IMR-90 (cell line): ENCODE measurements at places on chromosomes 12 and 14. TPM values are rescaled to one million over a fixed set of nuclear protein-coding genes. Genes with fewer than 3 reads are reported as not detected.
A peak's percentile ranks its signal among the peaks of the same experiment; 100 is the strongest.

GOLGA3 gene
- 99.8 and 102 TPM in 2 replicates for total RNA-seq

PPM1H gene
- 0.18 and 0.28 TPM in 2 replicates for total RNA-seq

DNA sequence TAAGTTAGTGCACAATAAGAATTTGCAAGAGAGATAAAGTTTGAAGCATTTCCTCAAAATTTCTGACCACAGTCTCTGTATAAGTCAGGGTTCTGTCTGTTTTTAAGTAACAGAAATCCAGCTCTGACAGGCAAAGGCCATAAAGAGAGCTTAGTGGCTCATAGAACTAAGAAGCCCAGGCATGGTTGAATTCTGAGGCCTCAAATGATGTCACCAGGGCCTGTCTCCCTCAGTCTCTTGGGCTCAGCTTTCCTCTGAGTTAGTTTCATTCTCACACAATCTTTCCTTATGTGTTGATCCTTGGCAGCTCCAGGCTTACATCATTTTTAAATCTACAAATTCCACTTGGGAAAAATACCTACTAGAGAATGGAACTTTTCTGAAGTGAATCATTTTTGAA, 173.4 kb upstream of the ATP2B1 start:
- no peak overlapping the region for H3K4me3 ChIP-seq
- peak; percentile 89 for DNase-seq
- H3K27ac ChIP-seq = 0 out of 2 replicates have a peak overlapping the region, but pooled peaks have one; percentile 40
- peaks cover 4% of the 10 kb centered on the region for H3K4me1 ChIP-seq

- H3K4me1 ChIP-seq = peaks cover 9% of the 10 kb centered on the region
- peaks cover 16% of the 10 kb centered on the region for H3K27me3 ChIP-seq
- no peaks in the 10 kb centered on the region for H3K36me3 ChIP-seq
- no peak overlapping the region for H3K4me3 ChIP-seq
- DNase-seq = no peak
These were observed 26.2 kb upstream of the HSP90B1 start for GRCh38 chr12:103903993-103904392.

GRCh38 chr14:71680736-71681387, 251.4 kb upstream of the RGS6 start:
- H3K27ac ChIP-seq = no peak overlapping the region
- DNase-seq = no peak

DNA sequence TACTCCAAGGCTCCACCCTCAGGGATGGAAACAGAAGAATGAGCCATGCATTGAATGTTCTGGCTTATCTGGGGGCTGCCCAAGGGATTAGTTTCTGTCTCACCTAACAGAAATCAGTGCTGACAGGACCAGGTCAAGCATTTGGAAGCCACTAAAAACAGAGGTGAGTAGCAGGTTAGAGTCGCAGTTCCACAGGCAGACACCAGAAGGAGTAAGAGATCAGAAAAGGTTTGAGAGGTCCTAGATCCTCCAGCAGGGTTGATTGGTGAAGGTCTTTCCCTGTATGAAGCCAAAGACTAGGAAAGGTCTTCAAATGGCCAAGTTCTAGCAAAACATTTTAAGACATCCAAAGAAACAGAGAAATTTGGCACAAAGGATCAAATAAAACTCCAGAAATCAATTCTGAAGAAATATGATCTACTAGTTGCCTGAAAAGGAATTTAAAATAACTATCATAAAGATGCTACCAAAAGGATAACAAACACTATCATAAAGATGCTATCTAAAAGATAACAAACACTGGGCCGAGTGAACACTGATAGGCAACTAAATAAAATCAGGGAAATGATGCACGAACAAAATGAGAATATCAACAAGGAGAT, 19.5 kb upstream of the TTC9 start:
- H3K4me3 ChIP-seq = no peak overlapping the region
- DNase-seq = peak; percentile 21
- no peaks in the 10 kb centered on the region for H3K4me1 ChIP-seq

GRCh38 chr12:89326239-89327040, 25.9 kb downstream of the DUSP6 start:
- no peak overlapping the region for H3K4me3 ChIP-seq
- H3K27me3 ChIP-seq = no peaks in the 10 kb centered on the region
- DNase-seq = no peak
- no peak overlapping the region for H3K27ac ChIP-seq
- H3K4me1 ChIP-seq = no peaks in the 10 kb centered on the region

- peak overlapping the region; percentile 38 for H3K27ac ChIP-seq
- peaks cover 4% of the 10 kb centered on the region; the same call in 1 of the 2 replicates for H3K4me1 ChIP-seq
- peak; percentile 97 for DNase-seq
- H3K4me3 ChIP-seq = no peak overlapping the region
- no peaks in the 10 kb centered on the region for H3K27me3 ChIP-seq
These were observed 3.0 kb upstream of the CORO1C start for GRCh38 chr12:108734200-108734906.

ANO2 gene
- 0.28 TPM in 1 of 2 replicates, not detected in the other for total RNA-seq

DNA sequence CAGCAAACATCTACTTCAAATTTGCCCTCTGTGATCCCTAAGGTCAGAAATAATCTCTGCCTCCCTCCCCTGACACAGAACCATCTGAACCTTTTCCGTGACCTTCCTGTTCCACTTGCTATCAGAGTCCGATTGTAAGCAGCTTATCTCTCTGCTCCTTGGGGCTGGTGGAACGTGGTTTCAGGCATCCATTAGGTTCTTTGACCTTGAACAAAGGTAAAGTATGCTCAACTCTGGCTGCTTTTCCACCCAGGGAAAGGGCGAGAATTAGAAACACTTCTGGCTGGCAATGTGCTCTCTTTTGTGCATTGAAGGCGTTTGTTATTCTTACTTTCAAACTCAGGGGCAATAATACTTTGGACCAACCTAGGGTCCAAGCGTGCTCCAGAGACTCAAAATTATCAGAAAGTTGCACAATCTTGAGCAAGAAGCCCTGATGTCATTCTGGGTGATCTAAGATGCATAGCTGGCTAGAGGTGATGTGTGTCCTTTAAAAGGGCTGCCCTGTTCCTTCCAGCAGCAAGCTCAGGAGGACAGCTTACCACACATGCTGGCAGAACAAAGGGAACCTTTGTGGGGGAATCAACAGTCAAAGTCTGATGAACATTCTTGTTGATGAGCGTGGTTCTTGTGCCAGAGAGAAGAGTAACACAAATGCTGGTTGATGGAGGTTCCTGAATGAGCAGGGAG, 29.8 kb downstream of the ADGRD1 start:
- no peak for DNase-seq
- H3K4me1 ChIP-seq = no peaks in the 10 kb centered on the region
- no peak overlapping the region for H3K27ac ChIP-seq
- no peaks in the 10 kb centered on the region for H3K27me3 ChIP-seq

LRTM2 gene
- not detected in 2 replicates for total RNA-seq

- no peaks in the 10 kb centered on the region for H3K36me3 ChIP-seq
- H3K4me1 ChIP-seq = peaks cover 4% of the 10 kb centered on the region; the same call in 1 of the 2 replicates
- peak overlapping the region; percentile 77 for H3K27ac ChIP-seq
- no peaks in the 10 kb centered on the region for H3K27me3 ChIP-seq
- H3K4me3 ChIP-seq = peak overlapping the region; percentile 60
These were observed 1.1 kb downstream of the ANO6 start for GRCh38 chr12:45216983-45217485.

DNA sequence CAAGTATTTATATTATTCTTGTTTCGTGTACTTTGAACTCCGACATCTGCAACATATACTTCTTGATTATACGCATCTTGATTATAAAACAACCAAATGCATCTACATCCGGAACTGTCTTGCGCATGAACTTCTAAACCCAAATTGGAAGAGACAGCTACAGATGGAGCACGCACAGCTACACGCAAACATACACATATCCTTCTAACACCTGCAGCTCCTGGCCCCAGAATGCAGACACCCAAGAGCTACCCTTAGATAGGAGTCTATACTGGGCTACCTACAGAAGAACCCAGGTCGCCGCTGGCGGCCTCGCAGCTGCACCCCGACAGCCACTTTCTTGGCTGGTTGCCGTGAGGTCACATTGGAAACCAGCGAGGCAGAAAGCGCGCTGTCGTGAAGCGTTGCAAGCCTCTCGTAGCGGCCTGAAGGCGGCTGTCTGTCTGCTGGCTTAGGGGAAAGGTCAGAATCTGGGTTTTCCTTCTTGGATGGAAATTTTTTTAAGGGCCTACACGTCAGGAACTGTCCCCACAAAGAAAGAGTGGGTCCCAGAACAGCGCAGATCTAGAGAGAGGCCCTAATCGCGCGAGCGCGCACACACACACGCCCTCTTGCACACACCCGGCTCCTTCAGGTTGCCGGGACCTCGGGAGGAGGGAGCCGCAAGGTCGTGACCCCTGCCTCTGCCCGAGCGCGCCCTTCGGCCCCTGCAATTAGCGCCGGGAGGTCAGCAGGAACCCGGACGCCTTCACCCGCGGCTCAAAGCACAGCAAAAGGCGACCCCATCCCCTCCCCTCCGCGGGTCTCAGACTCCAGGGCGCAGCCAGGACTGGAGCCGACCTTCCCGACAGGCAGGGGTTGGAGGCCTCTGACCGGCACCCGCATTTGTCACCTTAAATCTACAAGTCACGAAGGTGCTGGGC, 17.0 kb downstream of the TBX3 start:
- H3K4me1 ChIP-seq = peaks cover 2% of the 10 kb centered on the region; the same call in 1 of the 2 replicates
- H3K27me3 ChIP-seq = no peaks in the 10 kb centered on the region
- peaks cover 7% of the 10 kb centered on the region for H3K36me3 ChIP-seq
- no peak for DNase-seq

- no peaks in the 10 kb centered on the region for H3K27me3 ChIP-seq
- H3K4me1 ChIP-seq = peaks cover 2% of the 10 kb centered on the region; the same call in 1 of the 2 replicates
- H3K4me3 ChIP-seq = no peak overlapping the region
- H3K27ac ChIP-seq = no peak overlapping the region
These were observed 27.7 kb upstream of the TMED10 start for GRCh38 chr14:75204116-75204515.

GRCh38 chr12:2477009-2477766, 317.6 kb upstream of the FKBP4 start:
- H3K4me3 ChIP-seq = no peak overlapping the region
- H3K27ac ChIP-seq = no peak overlapping the region
- DNase-seq = no peak
- H3K4me1 ChIP-seq = no peaks in the 10 kb centered on the region
- peaks cover 2% of the 10 kb centered on the region; the same call in 1 of the 2 replicates for H3K36me3 ChIP-seq

DNA sequence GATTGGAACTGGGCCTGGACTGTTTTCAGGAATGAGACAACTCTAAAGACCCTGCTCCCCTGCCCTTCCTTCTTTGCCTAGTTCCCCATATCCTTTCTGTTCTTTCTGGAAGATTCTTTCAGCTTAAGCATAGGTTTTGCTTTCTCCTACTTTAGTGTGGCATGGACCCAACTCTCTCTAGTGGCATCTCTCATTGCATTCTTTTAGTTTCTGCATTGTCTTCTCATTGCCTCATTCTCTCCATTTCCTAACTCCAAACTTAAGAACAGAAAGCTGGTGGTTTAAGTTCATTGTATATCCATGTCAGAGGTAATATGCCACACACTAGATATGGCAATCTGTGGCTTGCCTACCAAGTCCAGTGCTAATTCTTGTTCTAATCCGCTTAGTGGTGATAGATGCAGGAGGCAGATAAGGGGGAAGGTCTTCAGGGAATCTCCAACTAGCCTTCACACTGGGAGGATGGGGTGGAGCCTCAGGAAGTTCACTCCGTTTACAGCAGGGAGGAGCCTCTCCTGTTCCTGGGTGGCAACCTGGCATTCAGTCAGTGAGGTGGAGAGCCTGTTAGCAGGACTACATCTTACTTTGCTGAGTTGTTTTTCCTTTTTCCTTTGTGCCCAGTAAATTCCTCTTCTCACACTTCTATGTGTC, 165.1 kb upstream of the LMNTD1 start:
- no peak overlapping the region for H3K4me3 ChIP-seq
- H3K4me1 ChIP-seq = peaks cover 7% of the 10 kb centered on the region
- no peak overlapping the region for H3K27ac ChIP-seq
- no peaks in the 10 kb centered on the region for H3K36me3 ChIP-seq

OTOGL gene
- total RNA-seq = 0.18 and 0.28 TPM in 2 replicates

DNA sequence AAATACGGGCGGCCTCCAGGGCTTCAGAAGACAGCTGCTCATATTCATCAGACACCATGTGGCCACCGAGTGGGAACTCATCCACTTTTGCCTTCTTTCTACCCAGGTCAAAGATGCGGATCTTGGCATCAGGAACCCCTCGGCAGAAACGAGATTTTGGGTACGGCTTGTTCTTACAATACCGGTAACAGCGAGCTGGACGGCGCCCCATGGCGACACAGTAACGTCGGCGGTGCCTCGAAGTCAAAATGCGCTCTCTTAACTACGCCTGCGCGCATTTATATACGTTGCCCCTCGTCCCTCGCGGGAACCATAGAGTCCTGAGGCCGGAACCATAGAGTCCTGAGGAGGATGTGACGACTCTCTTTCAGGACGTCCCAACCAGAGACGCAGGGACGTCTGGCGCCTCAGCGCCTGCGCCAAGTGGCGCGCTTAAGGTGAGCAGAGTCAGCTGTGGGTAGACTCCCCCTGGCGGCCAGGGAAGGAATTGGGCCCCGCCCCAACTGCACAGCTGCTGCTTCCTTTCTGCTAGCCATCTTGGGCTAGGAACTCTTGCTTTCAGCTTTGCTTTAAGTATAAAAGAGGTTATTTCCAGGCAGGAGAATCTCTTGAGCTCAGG, at the start of gene RPL10L:
Gene RPL10L (minus strand): TSS at position 256 of the 619 bp plus-strand sequence. CDS start 45 bp downstream, at position 211.
- H3K4me1 ChIP-seq = no peaks in the 10 kb centered on the region
- H3K27ac ChIP-seq = no peak within 1 kb of the TSS
- no peaks in the 10 kb centered on the region for H3K36me3 ChIP-seq
- H3K27me3 ChIP-seq = no peaks in the 10 kb centered on the region
- DNase-seq = no peak
- no peak within 1 kb of the TSS for H3K4me3 ChIP-seq

DNA sequence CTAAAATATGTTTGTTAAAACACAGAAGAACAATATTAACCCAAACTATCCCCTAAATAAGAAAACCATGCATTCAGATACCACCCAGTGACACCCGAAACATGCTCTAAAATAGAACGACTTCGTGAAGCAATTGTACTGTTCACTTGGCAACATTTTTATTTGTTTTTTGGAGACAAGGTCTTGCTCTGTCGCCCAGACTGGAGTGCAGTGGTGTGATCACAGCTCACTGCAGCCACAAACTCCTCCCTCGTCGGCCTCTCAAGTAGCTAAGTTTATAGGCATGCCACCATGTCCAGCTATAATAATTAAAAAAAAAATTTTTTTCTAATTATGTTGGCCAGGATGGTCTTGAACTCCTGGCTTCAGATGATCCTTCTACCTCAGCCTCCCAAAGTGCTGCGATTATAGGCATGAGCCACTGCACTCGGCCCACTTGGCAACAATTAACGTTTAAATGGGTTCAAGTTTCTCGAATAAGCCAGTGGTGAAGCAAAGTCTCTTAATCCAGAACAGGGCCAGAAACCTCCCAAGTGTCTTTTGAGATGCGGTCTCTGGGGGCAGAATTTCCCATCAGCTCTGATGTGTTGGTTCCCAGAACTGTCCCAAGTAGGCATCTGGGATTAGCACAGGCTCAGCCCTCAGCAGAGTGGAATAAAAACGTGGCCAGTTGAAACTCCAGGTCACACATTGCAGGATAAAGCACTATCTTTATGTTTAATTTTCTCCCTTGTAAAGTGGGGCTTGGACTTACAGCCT, 74.5 kb downstream of the TMCC3 start:
- H3K27me3 ChIP-seq = peaks cover 3% of the 10 kb centered on the region
- no peak overlapping the region for H3K4me3 ChIP-seq
- H3K4me1 ChIP-seq = no peaks in the 10 kb centered on the region

- H3K27me3 ChIP-seq = no peaks in the 10 kb centered on the region
- H3K36me3 ChIP-seq = no peaks in the 10 kb centered on the region
- no peak overlapping the region for H3K27ac ChIP-seq
- H3K4me3 ChIP-seq = no peak overlapping the region
- no peak for DNase-seq
These were observed 546.6 kb upstream of the TBX3 start for GRCh38 chr12:115230606-115231005.
